Stimulated activated CD4-positive, alpha-beta T cell treated with anti-CD3 and anti-CD28 coated beads, TNF-alpha, amount 100 ng/mL, for 48 hours (primary cell): ENCODE measurements at places on chromosomes 16 and 17.

DNA sequence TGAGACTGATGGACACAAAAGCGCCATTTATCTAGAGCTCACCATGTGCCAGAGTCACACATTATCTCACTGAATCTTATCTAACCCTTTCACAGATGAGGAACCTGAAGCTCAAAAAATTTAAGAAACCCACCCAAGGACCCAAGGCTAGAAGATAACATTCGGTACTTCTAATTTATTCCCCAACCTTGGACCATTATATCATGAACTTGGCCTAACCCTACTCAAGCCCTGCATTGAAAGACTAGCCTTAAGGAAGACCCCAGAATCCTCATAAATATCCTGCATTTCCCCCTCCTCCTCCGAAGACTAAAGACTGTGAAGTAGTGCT is 548 bp upstream of the DYNC1LI2 start:
- no peak for DNase-seq

GRCh38 chr17:49576088-49576916 is 631 bp downstream of the NXPH3 start:
- DNase-seq, result no peak

DNA sequence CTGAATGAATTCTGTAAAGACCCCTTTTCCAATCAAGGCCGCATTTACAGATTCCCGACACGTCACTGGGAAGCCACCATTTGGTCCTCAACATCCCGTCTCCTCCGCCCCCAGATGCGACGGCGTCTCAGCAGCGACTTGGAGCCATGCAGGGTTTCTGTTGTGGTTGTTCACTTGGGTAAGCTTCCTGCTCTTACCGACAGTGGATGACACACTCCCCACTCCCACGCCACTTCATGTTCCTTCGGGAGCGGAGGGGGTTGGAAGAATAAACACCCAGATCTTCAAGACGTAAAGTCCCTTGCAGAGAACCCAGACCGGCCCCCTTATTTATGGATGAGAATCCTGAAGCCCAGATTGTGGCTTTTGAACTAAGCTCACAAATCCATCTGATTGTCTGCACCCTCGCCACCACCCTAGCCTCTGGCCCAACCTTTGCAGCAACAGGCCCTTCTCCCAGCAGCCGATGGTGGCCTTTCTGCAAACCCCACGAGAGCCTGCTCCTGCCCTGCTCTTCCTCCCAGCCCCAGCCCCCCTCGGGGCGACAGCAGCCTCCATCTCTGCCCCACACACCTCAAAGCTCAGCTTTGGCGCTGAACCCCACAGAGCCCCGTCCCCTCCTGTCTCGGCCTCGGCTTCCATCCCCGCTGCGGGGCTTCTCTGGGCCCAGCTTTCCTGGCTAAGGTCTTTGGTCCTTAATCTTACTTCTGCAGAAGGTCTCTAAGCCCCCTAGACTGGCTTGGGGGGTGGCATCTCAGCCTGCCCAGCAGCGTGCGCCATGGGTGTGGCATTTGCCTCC is 19.0 kb upstream of the OSGIN1 start:
- DNase-seq, result no peak

GRCh38 chr17:8918807-8919465 is 46.6 kb downstream of the PIK3R5 start:
- no peak for DNase-seq

GRCh38 chr16:62738666-62739460 is 702.6 kb upstream of the CDH8 start:
- DNase-seq, result no peak

GRCh38 chr17:2383628-2384167 is 17.2 kb downstream of the MNT start:
- no peak for DNase-seq

- DNase-seq, result no peak
Observed at GRCh38 chr17:73130977-73131376, 33.8 kb upstream of the SSTR2 start.

GRCh38 chr16:70253291-70254106 is 1.8 kb upstream of the EXOSC6 start:
- DNase-seq, result peak; percentile 37

DNA sequence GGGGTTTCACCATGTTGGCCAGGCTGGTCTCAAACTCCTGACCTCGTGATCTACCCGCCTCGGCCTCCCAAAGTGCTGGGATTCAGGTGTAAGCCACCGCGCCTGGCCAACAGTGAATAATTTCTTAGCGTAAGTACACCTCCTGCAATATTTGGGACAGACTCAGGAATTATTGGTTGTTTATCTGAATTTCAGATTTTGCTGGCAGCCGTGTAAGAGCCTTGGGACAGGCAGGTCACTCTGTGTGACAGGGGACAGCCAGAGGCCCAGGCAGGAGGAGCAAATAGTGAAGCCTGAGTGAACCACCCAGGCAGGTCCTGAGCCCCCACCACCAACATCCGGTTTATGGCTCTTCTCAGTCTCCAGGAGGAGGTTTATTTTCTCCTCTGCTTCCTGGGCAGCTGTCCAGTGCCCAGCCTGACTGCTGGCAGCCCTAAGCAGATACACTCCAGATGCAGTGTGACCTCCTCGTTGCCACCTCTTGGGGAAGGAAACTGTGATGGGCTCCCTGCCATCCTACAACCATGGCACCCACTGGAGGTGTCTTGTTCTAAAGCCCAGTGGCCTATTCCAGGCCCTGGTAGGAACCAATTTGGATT is 26.2 kb upstream of the ADORA2B start:
- no peak for DNase-seq

- DNase-seq, result no peak
Observed at GRCh38 chr16:68636064-68636560, 9.0 kb upstream of the CDH3 start.

GRCh38 chr16:71676236-71676635 is 48.3 kb downstream of the PHLPP2 start:
- DNase-seq, result no peak

DNA sequence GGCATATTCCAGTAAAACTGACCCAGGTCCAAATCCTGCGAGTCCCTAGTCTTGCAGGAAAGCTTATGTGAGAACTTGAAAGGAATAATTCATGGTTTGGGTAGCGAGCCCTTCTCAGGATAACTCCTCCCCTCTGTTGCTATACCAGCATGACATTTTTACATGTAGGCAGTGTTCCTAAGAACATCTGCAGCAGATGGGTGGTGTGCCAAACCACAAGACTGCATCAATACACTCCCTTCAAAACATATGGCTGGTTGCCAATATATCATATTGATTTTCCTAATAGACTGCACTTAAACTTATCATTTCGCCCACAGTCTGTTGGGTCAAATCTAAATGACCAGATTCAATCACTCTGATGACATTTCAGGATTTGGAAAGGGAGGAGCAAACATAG is 19.9 kb downstream of the PSME3IP1 start:
- no peak for DNase-seq

- no peak for DNase-seq
Observed at GRCh38 chr17:55785181-55785580, 34.3 kb downstream of the PCTP start.

DNA sequence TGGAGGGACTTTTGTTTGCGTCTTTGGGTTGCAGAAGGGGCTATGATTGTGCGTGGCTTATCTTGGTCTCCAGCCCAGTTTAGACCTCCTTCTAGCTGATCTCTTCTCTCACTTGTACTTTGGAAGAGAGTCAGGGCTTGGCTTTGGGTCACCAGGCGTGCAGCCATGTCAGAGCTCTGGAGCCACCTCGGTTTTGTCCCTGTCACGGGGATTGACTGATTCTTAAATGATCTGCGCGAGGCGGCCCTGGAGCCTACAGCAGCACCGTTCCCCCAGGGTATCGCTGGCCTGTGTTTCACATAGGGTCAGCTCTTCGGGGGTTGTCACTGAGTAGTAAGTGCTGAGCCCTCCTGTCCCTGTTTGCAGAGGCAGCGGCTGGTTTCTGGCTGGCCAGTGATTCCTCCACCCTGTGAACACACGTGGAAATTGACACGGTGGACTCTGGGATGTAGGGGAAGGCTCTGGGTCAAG is 209.8 kb upstream of the CHMP6 start:
- no peak for DNase-seq

DNA sequence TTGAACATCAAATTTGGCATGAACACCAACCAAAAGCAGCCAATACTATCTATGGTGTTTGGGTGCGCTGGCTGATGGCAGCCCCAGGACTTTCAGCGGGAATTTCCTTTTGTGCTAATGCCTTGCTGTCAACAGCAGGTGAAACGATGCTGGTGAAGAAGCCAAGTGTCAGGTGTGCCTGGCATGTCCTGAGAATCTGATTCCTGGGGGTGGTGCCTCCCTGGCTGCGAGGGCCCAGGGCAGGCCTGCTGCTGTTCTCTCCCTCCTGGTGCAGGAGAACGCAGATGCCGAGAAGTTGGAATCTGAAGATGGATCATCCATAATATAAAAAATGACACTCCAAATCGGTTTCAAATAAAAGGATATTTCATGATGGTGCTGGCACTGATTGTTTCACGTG is 62.0 kb upstream of the DNAJA2 start:
- no peak for DNase-seq

GRCh38 chr17:62892061-62892675 is 73.9 kb upstream of the TANC2 start:
- DNase-seq, result no peak

- DNase-seq, result no peak
Observed at GRCh38 chr17:81867170-81867990, 3.8 kb downstream of the ARHGDIA start.

- no peak for DNase-seq
Observed at GRCh38 chr16:3012828-3013420, at the start of gene CLDN9. Gene CLDN9, plus strand, starts transcription at chr16:3012923. Its CDS starts 440 bp downstream, at chr16:3013363.

DNA sequence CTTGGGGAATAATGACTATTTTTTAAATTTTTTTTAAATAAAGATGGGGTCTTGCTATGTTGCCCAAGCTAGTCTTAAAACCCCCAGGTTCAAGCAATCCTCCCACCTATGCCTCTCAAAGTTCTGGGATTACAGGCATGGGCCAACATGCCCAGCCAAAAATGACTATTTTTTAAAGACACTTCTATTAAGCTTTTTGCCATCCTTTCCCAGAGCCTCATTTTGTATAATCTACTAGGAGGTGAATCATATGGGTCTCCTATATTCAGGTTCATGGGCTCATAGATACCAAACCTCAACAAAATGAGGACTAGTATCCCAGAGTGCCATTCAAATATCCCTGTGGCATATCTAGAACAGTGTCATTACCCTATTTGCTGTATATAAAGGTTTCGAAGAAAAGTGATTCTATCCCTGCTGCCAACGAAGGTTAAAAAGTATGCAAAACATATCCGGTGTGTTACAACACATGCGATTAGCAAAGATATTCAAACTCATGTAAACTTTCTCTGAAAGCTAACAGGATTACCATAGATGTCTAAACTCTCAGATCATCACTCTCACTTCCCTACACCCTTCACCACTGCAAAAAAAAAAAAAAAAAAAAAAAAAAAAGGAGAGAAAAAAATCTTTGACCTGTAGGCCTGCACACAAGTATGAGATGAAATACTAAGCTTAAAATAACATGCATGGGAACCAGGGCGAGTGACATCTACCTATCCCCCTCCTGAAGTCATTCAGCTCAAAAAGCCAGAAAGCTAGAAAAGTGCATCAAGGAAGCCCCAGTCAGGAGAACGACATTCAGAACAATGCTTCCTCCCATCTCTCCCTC is 23.5 kb downstream of the XPO6 start:
- no peak for DNase-seq

- DNase-seq, result no peak
Observed at GRCh38 chr16:72612256-72612655, 435.7 kb downstream of the ZFHX3 start.
